Placental epithelial cell (primary cell): ENCODE measurements at places on chromosomes 16 and 17. TPM values are rescaled to one million over a fixed set of nuclear protein-coding genes. Genes with fewer than 3 reads are reported as not detected.

PTRH2 gene
- 7.8 and 9.4 TPM in 2 replicates for total RNA-seq

GRAP gene
- under 0.01 and 0.65 TPM in 2 replicates for total RNA-seq

ITFG1 gene
- 46.1 and 54.2 TPM in 2 replicates for total RNA-seq

ZPBP2 gene
- total RNA-seq, result not detected in 2 replicates

LRRC37A gene
- total RNA-seq, result 3.7 and 5.5 TPM in 2 replicates

PMP22 gene
- total RNA-seq, result 0.11 and 0.79 TPM in 2 replicates

STH gene
- total RNA-seq, result not detected in 2 replicates

PFAS gene
- total RNA-seq, result 10.2 and 18.8 TPM in 2 replicates

KRT25 gene
- not detected in 2 replicates for total RNA-seq

UTS2R gene
- total RNA-seq, result not detected in 2 replicates

SNRNP25 gene
- total RNA-seq, result 13.7 and 27.8 TPM in 2 replicates

USP43 gene
- total RNA-seq, result 0.79 and 2.3 TPM in 2 replicates

CCL17 gene
- not detected in 2 replicates for total RNA-seq

TK2 gene
- 23.1 and 37.3 TPM in 2 replicates for total RNA-seq
